ENCODE measurements at places on chromosomes 1 and 21.

DNA sequence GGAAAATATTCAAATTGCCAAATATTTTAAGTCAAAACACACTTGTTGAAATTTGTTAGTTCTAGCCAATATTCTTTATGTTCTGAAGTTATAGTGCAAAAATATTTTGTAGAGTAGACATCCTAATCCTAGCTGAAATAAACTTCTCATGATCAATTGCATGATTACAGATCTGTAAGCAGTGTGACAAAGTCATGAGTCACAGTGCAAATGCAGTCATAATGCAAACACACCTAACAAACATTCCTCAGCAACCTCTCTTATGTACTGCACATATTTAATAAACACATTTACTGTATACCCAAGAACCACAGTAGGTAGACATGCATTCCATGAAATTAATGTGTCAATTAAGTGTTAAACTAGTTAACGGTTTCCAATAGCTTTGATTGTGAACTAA is 1857.4 kb downstream of the NCAM2 start:
- peak; percentile 55 for DNase-seq

- DNase-seq: no peak
Measured at GRCh38 chr1:20699558-20699957, 18.2 kb downstream of the KIF17 start.

- no peak for DNase-seq
Measured at GRCh38 chr1:231421546-231421970, 529 bp downstream of the EGLN1 start.

DNA sequence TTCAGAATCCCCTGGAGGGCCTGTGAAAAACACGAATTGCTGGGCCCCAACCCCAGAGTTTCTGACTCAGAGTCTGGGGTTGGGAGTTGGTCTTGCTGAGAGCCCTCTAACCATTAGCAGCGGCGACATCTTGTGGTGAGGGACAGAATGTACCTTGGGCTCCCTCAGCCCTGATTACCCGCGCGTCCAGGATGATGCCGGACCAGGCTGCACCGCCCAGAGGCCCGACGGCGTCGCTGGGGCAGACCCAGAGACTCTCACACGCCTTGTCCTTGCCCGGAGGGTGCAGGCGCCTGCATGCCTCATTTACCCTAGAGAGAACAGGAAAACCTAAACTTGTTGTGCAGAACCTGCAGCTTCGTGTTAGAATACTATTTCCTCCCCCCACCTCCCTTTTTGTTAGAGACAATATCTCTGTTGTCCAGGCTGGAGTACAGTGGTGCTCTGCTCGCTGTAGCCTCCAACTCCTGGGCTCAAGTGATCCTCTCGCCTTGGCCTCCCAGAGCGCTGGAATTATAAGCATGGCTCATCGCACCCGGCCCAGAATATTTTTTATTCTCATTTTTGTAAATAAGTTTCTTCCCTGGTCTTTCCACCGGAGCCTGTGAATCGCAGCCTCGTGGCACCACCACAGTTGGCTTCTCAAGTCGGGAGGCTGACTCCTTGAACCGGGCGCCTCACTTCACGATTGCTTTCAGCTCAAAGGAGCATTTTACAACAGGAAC is 22.2 kb upstream of the RD3 start:
- peak; percentile 88 for DNase-seq

DNA sequence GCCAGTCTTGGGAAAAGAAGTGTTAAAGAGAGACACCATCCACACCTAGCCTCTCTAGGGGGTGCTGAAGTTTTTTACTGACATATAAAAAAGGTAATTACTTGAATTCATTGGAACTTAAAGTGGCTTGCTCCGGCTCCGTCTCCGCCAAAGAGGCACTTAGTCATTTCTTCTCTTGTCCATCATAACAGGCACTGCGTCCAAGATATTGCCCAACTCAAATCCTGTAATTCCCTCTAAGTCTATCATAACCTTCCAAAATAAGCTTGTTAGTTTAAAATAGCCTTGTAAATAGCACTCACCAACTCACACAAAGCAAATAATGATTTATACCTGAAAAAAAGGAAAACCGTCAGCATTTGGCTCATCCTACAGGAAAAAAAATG is 160.5 kb downstream of the ZBTB18 start:
- DNase-seq: no peak

DNA sequence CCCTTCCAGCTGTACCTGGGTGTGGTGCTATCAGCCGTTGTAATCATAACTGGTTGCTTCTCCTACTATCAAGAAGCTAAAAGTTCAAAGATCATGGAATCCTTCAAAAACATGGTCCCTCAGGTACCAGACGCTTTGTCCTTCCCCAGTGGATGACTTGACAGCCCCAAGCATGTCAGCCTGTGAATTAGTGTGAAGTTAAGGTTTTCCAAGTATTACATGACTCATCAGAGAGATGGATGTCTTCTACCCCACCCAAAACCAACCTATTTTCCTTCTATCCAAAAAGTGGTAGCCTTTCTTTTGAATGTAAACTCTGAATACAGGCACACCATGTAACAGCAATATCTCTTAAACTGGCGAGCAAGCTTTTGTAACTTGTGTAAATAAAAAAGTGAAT is 15.1 kb downstream of the ATP1A1 start:
- DNase-seq: no peak

DNA sequence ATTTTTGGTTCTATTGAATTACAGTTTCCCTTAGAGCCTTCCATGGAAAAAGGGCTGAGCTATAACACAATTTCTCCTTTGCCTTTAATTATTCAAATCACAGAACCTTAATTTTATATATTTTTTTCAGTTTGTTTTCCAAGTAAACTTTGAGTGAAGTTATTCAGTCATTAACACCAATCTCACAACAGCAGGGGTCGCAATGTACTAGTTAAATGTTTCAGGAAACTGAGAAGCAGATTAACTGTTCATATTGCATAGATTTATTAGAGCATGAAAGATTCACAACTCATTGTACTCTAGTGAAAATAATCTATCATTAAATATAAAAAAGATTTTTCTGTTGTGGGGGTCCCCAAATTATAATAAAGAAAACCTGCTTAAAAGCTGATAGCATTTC is 64.1 kb downstream of the KIFAP3 start:
- DNase-seq: peak; percentile 6

DNA sequence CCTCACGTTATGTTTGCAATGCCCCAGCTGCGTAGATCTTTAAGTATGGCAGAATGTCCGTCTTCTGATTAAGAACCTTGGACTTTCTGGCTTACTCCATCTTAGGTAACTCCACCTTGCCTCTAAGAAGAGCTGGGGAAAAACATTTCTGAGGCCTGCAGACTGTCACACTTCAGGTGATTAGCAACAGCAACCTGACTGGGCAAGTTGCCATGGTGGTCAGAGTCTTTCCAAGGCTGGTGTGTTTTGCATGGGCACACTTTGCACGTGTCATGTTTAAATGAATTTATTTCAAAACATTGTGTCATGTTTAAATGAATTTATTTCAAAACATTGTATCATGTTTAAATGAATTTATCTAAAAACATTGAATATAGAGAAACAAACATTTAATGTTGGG is 811 bp downstream of the KPRP start:
- no peak for DNase-seq

- peak; percentile 34 for DNase-seq
Measured at GRCh38 chr1:165162671-165163241, 193.8 kb downstream of the LMX1A start.

GRCh38 chr1:214747050-214747635 is 144.1 kb downstream of the CENPF start:
- no peak for DNase-seq

DNA sequence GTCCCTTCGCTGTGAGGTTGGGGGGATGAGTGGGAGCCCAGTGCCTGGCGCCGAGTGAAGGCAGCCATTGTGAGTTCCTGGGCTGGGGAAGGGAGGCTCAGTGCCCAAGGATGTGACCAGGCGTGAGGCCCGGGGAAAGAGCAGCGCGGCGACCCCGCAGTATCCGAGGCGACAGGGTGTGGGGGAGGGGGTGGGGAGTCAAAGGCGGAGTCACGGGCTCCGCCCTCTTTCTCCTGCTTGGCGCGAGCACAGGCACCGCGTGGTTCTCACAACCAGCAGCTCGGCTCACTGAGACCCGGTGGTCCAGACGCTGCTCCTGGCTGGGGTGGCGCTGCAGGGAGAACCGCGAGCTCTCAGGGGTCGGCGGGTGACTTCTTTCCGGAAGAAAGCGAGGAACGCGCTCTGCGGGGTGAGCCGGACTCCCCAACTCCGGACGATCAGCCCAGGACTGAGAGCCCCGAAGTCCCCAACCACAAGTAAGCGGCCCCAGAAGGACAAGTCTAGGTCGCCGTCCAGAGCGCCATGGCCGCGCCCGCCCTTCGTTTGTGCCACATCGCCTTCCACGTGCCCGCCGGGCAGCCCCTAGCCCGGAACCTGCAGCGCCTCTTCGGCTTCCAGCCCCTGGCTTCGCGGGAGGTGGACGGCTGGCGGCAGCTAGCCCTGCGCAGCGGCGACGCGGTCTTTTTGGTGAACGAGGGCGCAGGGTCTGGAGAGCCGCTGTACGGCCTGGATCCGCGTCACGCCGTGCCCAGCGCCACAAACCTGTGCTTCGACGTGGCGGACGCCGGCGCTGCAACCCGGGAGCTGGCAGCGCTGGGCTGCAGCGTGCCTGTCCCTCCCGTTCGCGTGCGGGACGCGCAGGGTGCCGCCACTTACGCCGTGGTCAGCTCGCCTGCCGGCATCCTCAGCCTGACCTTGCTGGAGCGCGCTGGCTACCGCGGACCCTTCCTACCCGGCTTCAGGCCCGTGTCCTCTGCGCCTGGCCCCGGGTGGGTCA is at the start of gene HPDL:
Gene HPDL (plus strand): TSS at position 269 of the 997 bp plus-strand sequence. CDS start 254 bp downstream, at position 523.
- no peak for DNase-seq

- DNase-seq: peak; percentile 10
Measured at GRCh38 chr1:19892628-19893168, 10.5 kb downstream of the OTUD3 start.

GRCh38 chr21:45788637-45789506 is 145.3 kb downstream of the PCBP3 start:
- no peak for DNase-seq

- peak; percentile 15 for DNase-seq
Measured at GRCh38 chr21:25983745-25984144, 186.8 kb downstream of the APP start.

DNA sequence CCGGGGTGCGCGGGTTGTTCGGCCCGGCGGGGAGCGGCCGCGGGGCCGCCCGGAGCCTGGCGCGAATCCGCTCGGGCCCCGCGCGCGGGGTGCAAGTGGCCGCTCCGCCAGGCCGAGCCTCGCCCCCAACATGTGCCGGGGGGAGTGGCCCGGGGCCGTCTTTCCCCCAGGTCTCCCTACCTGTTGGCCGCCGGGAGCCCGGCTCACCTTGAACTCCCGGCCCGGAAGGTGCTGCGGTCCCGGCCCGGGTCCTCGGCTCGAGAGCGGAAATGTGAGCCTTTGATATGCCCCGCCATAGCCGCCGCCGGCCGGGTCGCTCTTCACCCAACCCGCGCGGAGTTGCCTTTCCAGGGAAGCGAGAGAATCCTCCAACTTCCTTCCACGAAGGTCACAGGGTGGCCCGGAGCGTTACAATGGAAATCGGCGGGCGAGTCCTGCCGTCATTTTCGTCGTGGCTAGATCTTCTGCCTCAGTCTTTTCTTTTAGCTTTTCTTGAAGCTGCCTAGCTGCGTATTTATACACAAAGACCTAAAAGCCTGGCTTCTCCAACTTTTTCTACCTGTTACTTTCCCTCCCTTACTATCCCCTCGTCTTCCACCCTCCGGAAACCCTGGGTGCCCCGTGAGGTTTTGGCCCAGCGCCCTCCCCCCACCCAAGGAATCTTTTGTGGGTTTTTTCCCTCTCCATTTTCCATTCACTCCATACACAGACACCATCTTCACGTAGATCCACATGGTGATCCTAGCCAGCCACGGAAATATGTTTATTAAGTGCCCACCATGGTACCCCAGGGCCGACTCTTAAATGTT is 867 bp downstream of the PTGFRN start:
- no peak for DNase-seq

DNA sequence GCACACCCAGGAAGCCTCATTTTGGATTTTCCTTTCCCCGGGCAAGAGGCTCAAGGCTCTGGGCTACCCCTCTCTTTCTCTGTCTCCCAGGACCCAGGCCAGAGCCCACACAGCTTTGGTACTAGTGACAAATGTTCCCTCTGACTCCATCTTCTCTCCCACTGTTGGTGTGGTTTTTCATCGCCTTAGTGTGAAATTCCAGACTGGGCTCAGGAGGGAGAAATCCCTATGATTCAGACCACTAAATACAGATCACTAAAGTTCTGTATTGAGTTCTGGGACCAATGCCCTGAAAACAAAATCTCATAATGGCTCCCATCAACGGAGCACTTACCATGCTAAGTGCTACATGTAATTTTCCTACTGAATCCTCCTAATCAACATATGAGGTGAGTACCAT is 26.1 kb downstream of the IQGAP3 start:
- no peak for DNase-seq

Data from HT1080 (cell line).